Suprapubic skin (tissue), 4 donors: ENCODE measurements at places on chromosomes 12 and 14. TPM values are rescaled to one million over a fixed set of nuclear protein-coding genes. Genes with fewer than 3 reads are reported as not detected.

DNA sequence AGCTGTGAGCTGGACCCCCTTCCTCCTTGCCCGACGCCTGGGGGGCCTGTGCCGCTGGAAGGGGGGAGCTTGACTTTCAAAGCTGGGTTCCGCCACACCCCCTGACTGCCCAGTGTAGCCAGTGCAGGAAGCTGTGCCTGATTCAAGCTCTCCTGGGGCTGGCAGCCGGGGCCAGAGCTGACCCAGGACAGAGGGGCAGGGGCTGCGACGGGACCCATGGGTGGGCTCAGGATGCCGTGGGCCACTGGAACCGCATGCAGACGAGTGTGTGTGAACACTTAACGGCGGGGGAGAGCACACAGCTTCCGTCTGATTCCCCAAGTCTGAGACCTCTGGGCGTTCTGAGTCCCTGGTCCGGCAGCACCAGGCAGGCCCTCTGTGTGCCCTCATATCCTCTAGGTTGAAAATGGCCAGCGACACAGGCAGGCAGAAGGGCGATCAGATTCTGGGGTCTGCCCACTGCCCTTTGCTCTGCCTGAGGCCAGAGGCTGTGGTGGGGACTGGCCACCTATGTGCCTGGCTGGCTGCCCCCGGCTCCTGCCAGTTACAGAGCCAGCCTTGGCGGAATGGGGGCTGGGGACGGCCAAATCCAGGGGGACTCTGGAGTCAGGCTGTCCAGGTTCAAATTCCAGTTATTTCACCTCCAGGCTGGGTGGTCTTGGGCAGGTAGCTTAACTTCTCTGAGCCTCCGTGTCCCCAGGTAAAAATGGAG is 54.0 kb downstream of the CYP46A1 start:
- H3K27me3 ChIP-seq = peaks cover 20% of the 10 kb centered on the region
- H3K4me1 ChIP-seq = peaks cover 28% of the 10 kb centered on the region
- H3K36me3 ChIP-seq = no peaks in the 10 kb centered on the region
- H3K4me3 ChIP-seq = peak overlapping the region; percentile 45

Gene STXBP6
- 62.1 TPM for total RNA-seq

Gene MFAP5
- 21.2 TPM for total RNA-seq

Gene DHRS2
- total RNA-seq = 2.6 TPM

DNA sequence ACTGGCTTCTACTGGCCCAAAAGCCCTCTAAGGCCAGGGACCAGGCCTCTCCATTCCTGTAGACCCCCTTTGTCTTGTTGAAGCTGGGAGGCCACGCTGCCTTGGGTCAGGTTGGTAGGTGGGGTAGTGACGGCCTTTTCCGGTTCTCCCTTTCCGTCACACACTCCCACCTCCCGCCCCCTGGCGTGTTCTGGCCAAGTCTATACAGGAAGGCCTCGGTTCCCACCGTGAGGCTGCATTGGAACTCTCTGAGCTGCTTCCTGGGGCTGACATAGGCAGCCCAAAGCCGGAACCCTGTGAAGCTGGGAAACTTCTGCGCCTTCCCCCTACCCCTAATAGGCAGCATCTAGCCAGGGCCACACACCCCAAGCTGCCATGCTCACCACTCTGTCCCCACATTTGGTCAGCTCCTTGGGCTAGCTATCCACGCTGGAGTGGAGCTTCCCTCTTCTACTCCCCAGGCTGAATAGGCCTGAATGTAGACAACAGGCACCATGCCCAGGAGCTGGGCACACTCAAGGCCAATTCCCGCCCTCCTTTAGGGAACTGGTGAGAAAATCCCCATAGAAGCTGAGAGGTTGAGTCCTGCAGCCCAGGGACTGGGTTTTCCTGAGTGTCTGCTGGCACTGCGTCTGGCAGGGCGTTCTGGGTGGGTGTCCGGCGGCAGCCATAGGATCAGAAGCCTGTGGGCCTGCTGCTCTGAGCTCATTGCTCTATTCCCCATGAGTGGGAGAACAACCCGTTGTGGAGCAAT is 35.7 kb downstream of the RIN3 start:
- H3K36me3 ChIP-seq = no peaks in the 10 kb centered on the region
- H3K4me3 ChIP-seq = no peak overlapping the region
- no peaks in the 10 kb centered on the region for H3K27me3 ChIP-seq
- no peak for DNase-seq

Gene IL31
- not detected for total RNA-seq

DNA sequence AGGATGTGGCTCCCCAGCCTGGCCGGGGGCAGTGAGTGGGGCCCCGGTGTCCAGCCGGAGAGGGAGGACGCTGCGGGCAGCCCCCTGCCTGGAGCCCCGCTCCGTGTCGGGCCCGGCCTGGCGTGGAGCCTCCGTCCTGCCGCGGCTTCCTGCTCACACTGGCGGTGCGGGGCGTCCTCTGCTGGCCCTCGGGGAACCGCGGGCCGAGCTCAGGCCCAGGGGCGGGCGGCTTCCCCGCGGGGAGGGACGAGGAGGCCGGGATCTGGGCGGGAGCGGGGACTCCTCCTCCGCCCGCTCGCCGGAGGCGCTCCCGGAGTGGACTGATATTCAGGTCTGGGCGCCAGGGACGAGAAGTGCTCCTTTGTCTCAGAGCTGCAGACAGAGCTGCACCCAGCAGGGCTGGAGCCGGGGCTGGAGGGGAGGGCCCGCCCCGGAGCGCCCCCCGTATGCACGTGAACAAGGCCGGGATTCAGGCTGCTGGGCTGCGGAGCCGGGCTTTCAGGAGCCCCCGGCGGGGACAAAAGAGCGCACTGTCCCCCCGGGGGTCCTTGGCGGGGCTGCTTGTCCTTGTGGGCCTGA is 2.2 kb downstream of the MMP17 start:
- DNase-seq = peak; percentile 87
- peak overlapping the region; percentile 3 for H3K27ac ChIP-seq

- no peak overlapping the region for H3K27ac ChIP-seq
- peaks cover 39% of the 10 kb centered on the region for H3K36me3 ChIP-seq
- H3K4me3 ChIP-seq = no peak overlapping the region
Observed at GRCh38 chr12:45368841-45369489, 153.1 kb downstream of the ANO6 start.

DNA sequence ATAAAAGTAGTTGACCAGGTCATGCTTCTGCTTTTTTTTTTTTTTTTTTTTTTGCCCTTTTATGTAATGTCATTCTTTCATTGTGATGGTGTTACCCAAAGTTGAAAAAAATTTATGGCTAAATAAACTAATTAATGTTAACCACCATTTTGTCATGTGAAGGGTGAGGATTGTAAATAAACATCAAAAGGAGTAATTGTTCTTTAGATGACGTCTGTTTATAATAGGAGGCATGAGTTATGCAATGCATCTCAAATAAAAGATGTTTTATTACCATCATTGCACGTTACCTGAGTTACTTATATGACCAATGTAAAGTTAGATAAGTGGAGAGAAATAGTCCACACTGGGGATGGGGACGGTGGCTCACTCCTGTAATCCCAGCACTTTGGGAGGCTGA is 349.9 kb upstream of the PDE3A start:
- H3K4me1 ChIP-seq = no peaks in the 10 kb centered on the region
- no peaks in the 10 kb centered on the region for H3K36me3 ChIP-seq
- no peaks in the 10 kb centered on the region for H3K27me3 ChIP-seq
- no peak overlapping the region for H3K4me3 ChIP-seq
- no peak overlapping the region for H3K27ac ChIP-seq

- peak overlapping the region; percentile 88 for H3K27ac ChIP-seq
- peaks cover 5% of the 10 kb centered on the region for H3K27me3 ChIP-seq
- no peaks in the 10 kb centered on the region for H3K36me3 ChIP-seq
- peaks cover 30% of the 10 kb centered on the region for H3K4me1 ChIP-seq
- peak; percentile 37 for DNase-seq
Observed at GRCh38 chr14:36320897-36321381, 502 bp upstream of the MBIP start.

DNA sequence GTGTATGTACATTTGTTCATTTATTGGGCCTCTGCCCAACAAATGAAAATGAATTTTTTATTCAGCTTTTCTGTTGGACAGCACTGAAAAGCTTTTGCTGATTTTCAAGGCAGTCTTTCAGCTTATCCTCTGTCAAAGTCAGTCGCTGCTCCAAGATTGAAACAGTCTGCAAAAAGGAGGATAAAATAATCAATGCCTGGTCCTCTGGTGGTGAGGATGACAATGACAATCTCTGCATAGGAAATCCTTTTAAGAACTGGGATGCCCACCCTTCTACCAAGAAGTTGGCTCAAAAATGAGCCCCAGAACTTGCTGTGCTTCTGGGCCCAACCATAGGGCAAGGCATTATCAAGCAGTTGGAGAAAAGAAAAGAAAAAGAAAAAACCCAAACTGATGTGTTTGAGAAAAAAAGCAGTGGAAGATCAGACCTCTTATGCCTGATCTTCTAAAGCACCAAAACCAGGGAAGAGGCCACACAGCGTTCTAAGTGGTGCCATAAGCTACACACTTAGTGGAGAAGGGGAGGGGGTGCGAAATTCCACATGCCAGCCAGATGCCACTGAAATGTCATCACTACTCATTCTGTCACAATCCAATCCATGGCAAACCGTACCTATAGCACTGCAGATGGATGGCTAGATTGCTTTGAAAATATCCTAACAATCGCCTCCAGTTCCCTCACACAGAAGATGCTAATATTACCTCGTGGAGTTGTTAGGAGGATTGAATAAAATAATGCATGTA is 69.0 kb upstream of the DUSP6 start:
- H3K27ac ChIP-seq = no peak overlapping the region
- no peaks in the 10 kb centered on the region for H3K4me1 ChIP-seq
- no peaks in the 10 kb centered on the region for H3K27me3 ChIP-seq
- no peaks in the 10 kb centered on the region for H3K36me3 ChIP-seq

GRCh38 chr14:90755661-90756304 is 60.4 kb downstream of the TTC7B start:
- DNase-seq = peak; percentile 38
- H3K27me3 ChIP-seq = no peaks in the 10 kb centered on the region
- no peak overlapping the region for H3K27ac ChIP-seq
- H3K4me3 ChIP-seq = no peak overlapping the region

Gene FSCB
- not detected for total RNA-seq

Gene PTMS
- total RNA-seq = 102 TPM

- H3K36me3 ChIP-seq = peaks cover 23% of the 10 kb centered on the region
- DNase-seq = no peak
- H3K27me3 ChIP-seq = no peaks in the 10 kb centered on the region
- H3K4me1 ChIP-seq = no peaks in the 10 kb centered on the region
Observed at GRCh38 chr14:71623939-71624338, 308.3 kb upstream of the RGS6 start.
